ENCODE measurements at places on chromosomes 7 and 10.

GRCh38 chr7:20201380-20201779 is 15.8 kb downstream of the MACC1 start:
- DNase-seq: no peak
- no peaks in the 10 kb centered on the region for H3K4me1 ChIP-seq
- H3K27me3 ChIP-seq: no peaks in the 10 kb centered on the region
- no peak overlapping the region for H3K4me3 ChIP-seq

DNA sequence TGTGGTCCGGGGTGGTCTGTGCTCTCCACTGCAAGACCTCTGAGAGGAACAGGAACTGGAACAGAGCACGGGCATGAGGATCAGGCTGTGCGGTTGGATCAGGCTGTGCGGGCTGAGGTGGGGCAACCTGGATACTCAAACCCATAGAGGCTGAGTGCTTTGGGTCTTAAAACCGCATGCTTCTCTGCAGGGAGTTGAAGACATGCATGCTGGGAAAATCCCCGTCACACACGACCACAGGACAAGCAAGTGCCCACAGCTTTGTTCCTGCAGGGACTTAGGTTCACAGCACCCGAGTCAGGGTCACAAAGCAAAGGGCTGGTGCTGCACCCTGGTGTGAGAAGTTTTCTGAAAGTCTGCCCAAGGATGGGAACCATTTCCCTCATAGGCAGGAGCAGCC is 221.2 kb downstream of the ZMYND11 start:
- DNase-seq: no peak
- H3K36me3 ChIP-seq: no peaks in the 10 kb centered on the region
- H3K4me3 ChIP-seq: no peak overlapping the region
- H3K27ac ChIP-seq: no peak overlapping the region
- H3K27me3 ChIP-seq: no peaks in the 10 kb centered on the region

DNA sequence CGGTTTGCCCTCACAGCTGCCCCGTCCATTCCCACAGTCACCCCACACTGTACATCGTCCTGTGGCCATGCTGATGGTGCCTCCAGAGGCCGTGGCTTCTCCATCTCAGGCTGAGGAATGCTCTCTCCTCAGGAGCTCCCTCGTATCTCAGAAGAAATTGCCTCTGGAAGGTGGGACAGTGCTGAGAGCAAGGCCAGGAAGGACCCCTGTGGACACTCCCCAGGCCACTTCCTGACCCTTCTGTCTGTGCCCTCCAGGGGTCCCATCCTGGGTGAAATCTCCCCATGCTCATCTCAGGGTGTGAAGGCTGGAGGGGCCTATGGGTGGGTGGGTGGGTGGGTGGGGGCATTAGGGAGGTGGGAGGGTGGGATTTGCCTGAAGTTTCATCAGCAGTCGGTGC is 454.3 kb downstream of the PLXNA4 start:
- no peak overlapping the region for H3K27ac ChIP-seq
- DNase-seq: no peak
- H3K4me3 ChIP-seq: no peak overlapping the region

- no peak overlapping the region for H3K27ac ChIP-seq
- H3K27me3 ChIP-seq: no peaks in the 10 kb centered on the region
- H3K36me3 ChIP-seq: no peaks in the 10 kb centered on the region
- DNase-seq: no peak
These were observed 512.5 kb downstream of the REEP3 start for GRCh38 chr10:64033711-64034110.

GRCh38 chr10:79904671-79905321 is 44.1 kb downstream of the SFTPD start:
- peaks cover 8% of the 10 kb centered on the region for H3K27me3 ChIP-seq
- H3K4me3 ChIP-seq: peak overlapping the region; percentile 53
- H3K4me1 ChIP-seq: peaks cover 4% of the 10 kb centered on the region
- no peaks in the 10 kb centered on the region for H3K36me3 ChIP-seq

- DNase-seq: no peak
- H3K27ac ChIP-seq: no peak overlapping the region
- no peaks in the 10 kb centered on the region for H3K4me1 ChIP-seq
- H3K27me3 ChIP-seq: peaks cover 7% of the 10 kb centered on the region
These were observed 88.7 kb downstream of the FAM204A start for GRCh38 chr10:118253397-118253796.

DNA sequence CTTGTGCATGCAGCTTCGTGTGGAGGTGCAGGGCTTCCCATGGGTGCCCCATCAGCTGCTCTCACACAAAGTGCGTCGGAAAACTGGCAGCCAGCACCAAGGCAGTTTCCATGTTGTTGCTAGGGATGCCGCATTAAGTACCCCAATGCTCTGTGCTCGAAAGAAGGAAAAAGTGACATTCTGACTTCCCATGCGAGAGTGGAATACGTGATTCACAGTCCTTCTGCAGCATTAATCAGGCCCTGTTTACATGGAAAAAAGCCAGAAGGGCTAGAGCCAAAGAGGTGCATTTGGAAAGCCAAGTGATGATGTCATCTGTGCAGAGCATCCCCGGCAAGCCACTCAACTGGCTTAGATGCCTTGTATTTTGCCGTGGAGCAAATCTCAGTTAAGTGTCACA is 258.3 kb downstream of the GATA3 start:
- H3K27me3 ChIP-seq: no peaks in the 10 kb centered on the region
- no peaks in the 10 kb centered on the region for H3K4me1 ChIP-seq
- DNase-seq: no peak
- H3K4me3 ChIP-seq: no peak overlapping the region

DNA sequence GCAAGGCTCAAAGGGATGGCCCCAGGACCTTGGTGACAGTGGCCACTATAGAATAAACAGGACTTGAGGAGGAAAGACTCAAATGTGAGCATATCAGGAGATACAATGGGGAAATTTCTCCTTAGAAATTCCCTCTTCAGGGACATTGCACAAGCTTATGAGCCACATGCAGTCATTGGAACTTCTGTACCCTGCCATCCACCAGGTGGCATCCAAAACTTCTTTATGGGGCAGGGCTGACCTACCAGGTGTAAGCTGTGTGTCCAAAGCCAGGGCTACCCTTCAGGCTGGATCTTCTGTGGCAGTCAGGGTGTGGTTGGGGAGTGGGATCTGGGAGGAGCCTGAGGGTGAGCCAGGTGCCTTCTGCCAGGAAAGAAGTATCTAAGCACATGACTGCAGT is 36.6 kb upstream of the LRRC18 start:
- no peaks in the 10 kb centered on the region for H3K27me3 ChIP-seq
- no peaks in the 10 kb centered on the region for H3K4me1 ChIP-seq
- no peaks in the 10 kb centered on the region for H3K36me3 ChIP-seq
- no peak for DNase-seq

GRCh38 chr7:31828520-31828919 is 141.5 kb downstream of the PPP1R17 start:
- H3K36me3 ChIP-seq: no peaks in the 10 kb centered on the region
- H3K27ac ChIP-seq: no peak overlapping the region
- DNase-seq: no peak
- no peak overlapping the region for H3K4me3 ChIP-seq

GRCh38 chr10:131649617-131650016 is 251.2 kb upstream of the PPP2R2D start:
- no peaks in the 10 kb centered on the region for H3K36me3 ChIP-seq
- no peaks in the 10 kb centered on the region for H3K27me3 ChIP-seq
- DNase-seq: no peak
- no peaks in the 10 kb centered on the region for H3K4me1 ChIP-seq

DNA sequence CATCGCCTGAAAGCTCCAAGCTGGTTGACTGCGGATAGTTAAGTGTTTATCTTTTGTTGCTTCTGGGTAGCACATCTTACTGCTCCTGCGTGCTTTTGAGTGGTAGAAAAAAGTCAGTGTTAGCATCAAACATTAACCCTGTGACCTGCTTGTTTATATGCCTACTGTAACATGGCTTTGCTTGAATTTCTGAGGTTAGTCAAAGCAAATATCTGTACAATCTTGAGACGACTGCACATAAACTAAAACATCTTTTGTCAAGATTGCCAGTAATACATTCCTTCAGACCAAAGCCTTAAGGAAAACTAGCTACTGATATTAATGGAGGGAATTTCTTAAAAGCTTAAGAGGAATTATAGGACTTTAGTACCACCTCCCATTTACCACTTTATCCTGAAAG is 163.7 kb downstream of the BAMBI start:
- H3K36me3 ChIP-seq: no peaks in the 10 kb centered on the region
- H3K4me3 ChIP-seq: no peak overlapping the region

GRCh38 chr7:6162331-6162620 is 110.1 kb downstream of the CYTH3 start:
- H3K4me1 ChIP-seq: no peaks in the 10 kb centered on the region
- no peaks in the 10 kb centered on the region for H3K27me3 ChIP-seq
- DNase-seq: no peak

DNA sequence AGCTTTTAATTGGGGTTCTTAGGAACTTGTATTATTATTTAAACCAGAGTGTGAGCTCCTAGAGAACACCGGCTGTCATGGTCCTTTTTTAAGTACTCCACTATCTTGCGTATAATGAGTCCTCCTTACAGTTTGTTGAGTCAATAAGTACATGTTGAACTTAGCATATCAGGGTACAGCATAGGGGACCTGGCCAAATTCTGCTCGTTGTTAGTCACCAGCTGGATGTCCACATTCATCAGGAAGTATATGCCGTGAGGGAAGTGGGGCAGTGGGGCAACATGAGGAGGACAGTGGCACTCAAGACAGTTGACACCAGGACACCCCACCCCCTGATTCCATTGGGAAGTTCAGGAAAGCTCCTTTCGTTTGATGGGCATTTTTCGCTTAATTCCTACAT is 16.6 kb downstream of the RPP30 start:
- DNase-seq: no peak
- no peak overlapping the region for H3K27ac ChIP-seq
- H3K4me3 ChIP-seq: no peak overlapping the region
- no peaks in the 10 kb centered on the region for H3K4me1 ChIP-seq
- peaks cover 45% of the 10 kb centered on the region for H3K36me3 ChIP-seq

GRCh38 chr10:125708971-125709503 is 10.5 kb upstream of the EDRF1 start:
- no peak for DNase-seq
- H3K27me3 ChIP-seq: no peaks in the 10 kb centered on the region
- H3K36me3 ChIP-seq: no peaks in the 10 kb centered on the region
- no peaks in the 10 kb centered on the region for H3K4me1 ChIP-seq
- no peak overlapping the region for H3K4me3 ChIP-seq

GRCh38 chr10:123912871-123913270 is 21.3 kb upstream of the CPXM2 start:
- no peak overlapping the region for H3K27ac ChIP-seq
- H3K27me3 ChIP-seq: no peaks in the 10 kb centered on the region
- no peak for DNase-seq
- no peak overlapping the region for H3K4me3 ChIP-seq
- no peaks in the 10 kb centered on the region for H3K4me1 ChIP-seq

Measured in CD8-positive, alpha-beta memory T cell (primary cell).